ENCODE measurements at places on chromosomes 3 and 15.
A peak's percentile ranks its signal among the peaks of the same experiment; 100 is the strongest.

DNA sequence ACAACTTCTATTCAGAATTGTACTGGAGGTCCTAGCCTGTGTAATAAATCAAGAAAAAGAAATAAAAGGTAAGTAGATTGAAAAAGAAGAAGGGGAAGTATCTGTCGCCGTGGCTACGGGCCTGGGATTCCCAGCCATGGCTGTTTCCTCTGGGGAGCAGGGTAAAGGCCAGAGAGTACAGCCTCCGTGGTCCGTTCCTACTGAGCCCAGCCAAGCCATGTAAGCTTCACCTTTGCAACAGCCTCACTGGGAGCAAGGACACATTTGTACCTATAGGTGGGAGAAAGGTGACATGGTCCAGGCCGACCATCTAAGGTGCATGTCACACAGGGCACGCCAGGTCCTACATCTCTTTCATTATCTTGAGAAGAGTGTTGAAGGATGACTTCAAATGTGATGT is 71.3 kb downstream of the ANP32A start:
- DNase-seq = no peak

DNA sequence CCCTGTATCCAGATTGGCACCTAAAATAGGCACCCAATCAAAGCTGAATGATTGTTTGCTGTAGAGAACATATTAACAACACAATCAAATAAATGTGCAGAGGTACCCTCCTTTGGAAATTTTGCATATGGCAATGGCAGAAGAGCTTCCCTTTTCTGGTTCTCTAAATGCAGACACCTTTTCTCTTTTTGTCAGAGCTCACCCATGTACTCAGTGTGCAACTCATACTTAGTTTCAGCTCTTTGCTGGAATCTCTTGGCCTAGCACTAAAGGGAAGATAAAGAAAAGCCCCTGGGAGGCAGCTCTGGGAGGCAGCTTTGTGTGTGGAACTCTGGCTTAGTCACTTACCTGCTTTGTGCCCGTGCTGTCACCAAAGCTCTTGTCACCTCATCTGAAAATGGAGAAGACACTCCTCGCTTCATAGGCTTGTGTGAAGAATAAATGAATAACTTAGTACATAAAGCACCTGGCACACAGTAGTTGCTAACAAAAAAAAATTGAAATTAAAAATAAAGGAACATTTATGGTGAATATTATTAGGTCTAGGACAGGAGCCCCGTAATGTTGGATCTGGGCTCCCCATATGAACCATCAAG is 28.8 kb downstream of the ST6GAL1 start:
- DNase-seq = no peak

- DNase-seq = no peak
Observed at GRCh38 chr15:95868450-95868849, 462.1 kb upstream of the NR2F2 start.

GRCh38 chr15:50675535-50676144 is 11.0 kb downstream of the TRPM7 start:
- DNase-seq = peak; percentile 43

DNA sequence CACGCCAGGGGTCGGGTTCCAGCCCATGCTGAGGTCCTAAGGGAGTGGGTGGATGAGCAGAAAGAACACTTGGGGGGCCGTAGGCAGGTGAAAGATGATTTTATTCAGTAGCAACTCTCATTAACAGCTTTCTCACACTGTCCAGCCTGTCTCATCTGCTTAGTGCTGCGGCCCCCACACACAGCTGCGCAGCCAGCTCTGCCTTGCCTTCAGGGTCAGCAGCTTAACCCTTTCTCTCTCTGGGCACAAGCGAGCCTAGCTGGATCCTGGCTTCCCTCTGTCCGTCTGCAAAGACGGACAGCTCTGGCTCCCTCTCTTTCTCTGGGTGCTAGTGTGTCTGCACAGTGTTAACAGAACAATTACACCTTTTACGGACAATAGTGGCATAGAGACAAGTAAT is 21.3 kb downstream of the NPAP1 start:
- no peak for DNase-seq

DNA sequence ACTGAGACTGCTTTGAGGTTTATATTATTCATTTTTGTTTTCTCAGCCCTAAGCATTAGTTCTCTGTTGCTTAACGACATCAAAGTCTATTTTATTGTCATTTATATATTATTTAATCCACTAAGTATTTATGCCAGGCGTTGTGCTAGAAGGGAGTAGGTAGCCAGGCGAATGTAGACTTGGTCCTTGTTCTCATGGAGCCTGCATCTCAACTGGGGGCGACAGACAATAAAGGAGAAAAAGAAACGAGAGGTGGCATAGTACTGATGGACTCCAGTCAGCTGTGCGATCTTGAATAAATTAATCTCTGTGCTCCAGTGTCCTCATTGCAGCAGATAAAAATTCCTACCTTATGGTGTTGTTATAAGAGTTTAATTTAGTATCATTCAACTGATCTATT is 49.7 kb downstream of the ETV5 start:
- DNase-seq = no peak

DNA sequence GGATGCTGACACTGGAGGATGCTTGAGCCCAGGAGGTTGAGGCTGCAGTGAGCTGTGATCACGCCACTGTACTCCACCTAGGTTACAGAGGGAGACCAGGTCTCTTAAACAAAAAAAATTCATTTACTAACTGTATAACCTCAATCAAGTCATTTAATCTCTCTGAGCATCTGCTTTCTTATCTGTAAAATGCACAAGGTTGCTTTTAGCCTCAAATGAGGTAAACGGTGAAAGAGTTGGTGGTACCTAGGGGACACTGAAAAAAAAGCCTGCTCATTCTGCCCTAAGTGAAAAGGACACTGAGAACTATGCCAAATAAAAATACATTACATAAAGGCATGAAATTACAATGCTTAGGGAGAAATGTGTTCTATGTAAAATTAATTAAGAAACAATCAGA is 3.4 kb downstream of the PP2D1 start:
- no peak for DNase-seq

GRCh38 chr3:152564459-152564858 is 270.5 kb upstream of the P2RY1 start:
- no peak for DNase-seq

DNA sequence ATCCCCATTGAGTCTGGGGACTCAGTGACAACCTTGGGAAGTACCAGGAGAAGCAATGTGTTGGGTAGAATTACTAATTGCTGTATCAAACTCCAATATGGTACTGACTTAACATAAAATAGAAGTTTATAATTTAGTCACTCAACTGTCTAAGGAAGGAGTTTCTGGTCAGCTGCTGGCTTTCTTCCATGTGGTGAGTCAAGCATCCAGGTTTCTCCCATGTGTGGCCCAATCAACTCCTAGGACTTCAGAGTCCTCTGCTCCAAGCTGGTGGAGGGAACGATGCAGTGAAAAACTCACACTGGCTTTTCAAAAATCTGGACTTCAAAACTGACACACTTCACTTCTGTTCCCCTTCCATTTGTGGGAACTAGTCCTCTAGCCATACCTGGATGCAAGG is 25.2 kb downstream of the WNT5A start:
- DNase-seq = peak; percentile 81

DNA sequence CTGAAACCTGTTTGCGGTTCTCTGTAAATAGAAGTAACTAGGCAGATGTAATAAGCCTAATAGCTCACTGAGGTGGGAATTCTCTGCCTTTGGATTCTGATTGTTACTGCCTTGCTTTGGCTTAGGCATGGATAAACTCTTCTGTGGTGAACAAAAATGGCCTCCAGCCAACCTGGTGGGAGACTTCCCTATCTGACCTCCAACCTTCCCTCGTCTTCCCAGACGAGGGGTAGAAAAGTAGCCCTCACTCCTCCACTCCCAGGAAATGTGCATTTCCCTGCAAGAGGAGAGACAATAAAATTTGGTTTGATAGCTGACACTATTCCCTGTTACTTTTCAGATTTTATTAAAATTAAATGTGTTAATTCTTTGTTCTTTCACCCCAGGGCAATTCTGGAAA is 606 bp upstream of the CD96 start:
- no peak for DNase-seq

GRCh38 chr3:72745146-72745999 is 102.9 kb downstream of the SHQ1 start:
- peak; percentile 27 for DNase-seq

GRCh38 chr15:73268457-73268856 is 100.3 kb downstream of the HCN4 start:
- DNase-seq = no peak

DNA sequence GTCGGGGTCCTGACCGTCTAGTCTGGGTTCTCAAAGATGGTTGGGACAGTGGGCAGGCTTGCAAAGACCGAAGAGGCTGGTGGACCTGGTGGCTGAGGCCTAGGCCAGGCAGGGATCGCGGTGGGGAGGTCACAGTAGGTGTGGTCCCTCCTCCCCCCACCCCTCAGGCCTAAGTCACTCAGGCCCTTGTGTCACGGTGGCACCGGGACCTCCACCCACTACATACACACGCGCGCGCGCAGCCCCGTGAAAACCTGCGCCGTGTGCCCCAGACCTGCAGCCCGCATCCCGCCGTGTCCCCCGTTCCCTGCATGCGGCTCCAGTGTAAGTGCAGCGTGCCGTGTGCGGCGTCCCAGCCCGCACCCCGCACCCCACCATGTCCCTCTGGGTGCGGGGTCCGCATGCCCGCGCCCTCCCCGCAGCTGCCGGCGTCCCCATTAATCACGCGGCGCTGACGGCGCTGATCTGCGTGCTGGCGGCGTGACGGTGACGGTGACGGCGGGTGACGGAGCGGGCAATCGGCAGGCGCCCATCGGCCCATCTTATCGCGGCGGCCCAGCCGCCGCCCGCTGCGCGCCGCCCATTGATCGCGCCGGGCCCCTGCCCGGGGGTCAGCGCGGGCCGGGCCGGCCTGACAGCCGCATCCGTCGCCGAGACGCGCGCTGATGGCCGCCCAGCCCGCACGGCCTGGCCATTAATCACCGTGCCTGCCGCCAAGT is 24.4 kb downstream of the SEC61A1 start:
- DNase-seq = no peak

GRCh38 chr3:181369637-181370036 is 342.1 kb upstream of the SOX2 start:
- no peak for DNase-seq

- DNase-seq = no peak
Observed at GRCh38 chr15:96408591-96409183, 78.2 kb downstream of the NR2F2 start.

GRCh38 chr3:13135811-13136321 is 62.6 kb upstream of the IQSEC1 start:
- no peak for DNase-seq

GRCh38 chr3:72699631-72700030 is 148.6 kb downstream of the SHQ1 start:
- no peak for DNase-seq

- no peak for DNase-seq
Observed at GRCh38 chr15:63452552-63453136, 51.7 kb upstream of the USP3 start.

- no peak for DNase-seq
Observed at GRCh38 chr3:172536993-172537419, 13.8 kb upstream of the TNFSF10 start.

DNA sequence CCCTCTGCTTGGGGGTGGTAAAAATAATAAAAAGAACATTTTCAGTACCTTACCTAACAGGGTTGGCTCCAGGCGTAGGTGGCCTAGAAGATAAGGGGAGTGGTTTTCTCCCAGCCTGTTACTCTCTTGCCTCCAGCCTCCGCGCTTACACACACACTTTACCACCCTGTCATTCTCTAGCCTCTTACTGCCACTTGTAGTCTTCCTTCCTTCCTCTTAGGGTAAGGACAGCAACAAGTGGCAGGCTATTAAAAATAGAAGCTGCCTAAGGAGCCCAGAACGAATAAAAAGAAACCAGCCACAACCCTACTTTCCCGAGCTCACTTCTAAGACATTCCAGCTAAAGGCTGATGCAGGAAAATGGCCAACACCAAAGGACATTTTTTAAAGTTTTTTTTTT is 9.6 kb upstream of the LIPH start:
- DNase-seq = no peak

DNA sequence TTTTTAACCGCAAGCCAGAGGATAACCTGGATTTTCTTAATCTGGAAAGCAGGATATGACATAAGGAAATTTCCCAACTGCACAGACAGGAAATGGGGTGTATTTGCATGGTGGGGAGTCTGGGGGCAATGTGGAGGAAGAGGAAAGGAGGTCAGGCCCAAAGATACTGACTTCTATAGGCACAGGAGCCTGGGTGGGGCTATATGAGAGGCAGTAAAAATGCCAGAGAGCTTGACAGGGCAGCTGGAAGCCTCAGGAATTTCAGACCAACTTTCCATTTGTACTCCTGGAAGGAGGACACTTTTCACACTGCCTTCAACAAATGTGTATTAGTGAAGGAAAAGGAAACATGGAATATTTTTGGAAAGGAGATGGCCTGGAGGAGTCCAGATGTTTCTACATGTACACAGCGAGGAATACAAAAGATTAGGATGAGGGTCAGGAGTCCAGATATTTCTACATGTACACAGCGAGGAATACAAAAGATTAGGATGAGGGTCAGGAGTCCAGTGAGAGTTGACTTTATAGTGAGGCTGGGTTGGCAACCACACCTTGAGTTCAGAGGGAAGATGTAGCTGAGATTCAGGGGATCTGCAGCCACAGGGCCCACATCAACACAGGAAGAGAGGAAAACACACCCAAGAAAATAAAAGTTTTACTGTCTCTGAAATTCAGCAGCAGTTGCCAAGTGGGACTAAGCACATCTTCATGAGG is 111.9 kb upstream of the PTPRG start:
- no peak for DNase-seq

GRCh38 chr15:59339252-59339672 is 33.4 kb downstream of the MYO1E start:
- peak; percentile 73 for DNase-seq

Data from fibroblast of skin of right biceps (primary cell).